ENCODE measurements at places on chromosomes 7 and 10. TPM values are rescaled to one million over a fixed set of nuclear protein-coding genes. Genes with fewer than 3 reads are reported as not detected.

GRCh38 chr10:84497978-84498377 lies 169.6 kb downstream of the CCSER2 start:
- no peak overlapping the region for H3K4me3 ChIP-seq
- DNase-seq: no peak
- no peaks in the 10 kb centered on the region for H3K27me3 ChIP-seq
- H3K4me1 ChIP-seq: peaks cover 34% of the 10 kb centered on the region
- H3K36me3 ChIP-seq: peaks cover 2% of the 10 kb centered on the region
- no peak overlapping the region for H3K27ac ChIP-seq

The XRCC2 gene
- 0.95 TPM for total RNA-seq

DNA sequence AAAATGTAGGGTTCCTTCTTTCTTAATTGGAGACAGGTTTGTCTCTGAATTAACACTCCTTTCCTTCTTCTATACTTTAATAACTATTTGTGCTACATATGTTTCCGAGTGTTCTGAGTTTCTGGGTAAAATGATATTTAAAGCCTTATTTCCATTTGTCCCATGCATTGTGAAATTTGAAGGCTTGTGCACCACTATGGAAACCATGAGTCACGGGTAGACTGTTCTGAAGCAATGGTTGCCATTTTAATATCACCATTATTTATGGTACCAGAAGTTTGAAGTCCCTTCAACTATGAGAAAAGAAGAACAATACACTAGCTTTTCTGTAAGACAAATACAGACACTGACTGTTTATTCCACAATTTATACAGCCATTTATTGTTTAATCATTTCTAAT lies 44.7 kb upstream of the ZEB1 start:
- H3K27me3 ChIP-seq: no peaks in the 10 kb centered on the region
- H3K36me3 ChIP-seq: peaks cover 2% of the 10 kb centered on the region
- H3K4me3 ChIP-seq: no peak overlapping the region
- DNase-seq: no peak

- DNase-seq: no peak
- no peaks in the 10 kb centered on the region for H3K4me1 ChIP-seq
- no peak overlapping the region for H3K27ac ChIP-seq
- H3K27me3 ChIP-seq: no peaks in the 10 kb centered on the region
- H3K4me3 ChIP-seq: no peak overlapping the region
- H3K36me3 ChIP-seq: no peaks in the 10 kb centered on the region
These were observed 11.5 kb upstream of the SH2D4B start for GRCh38 chr10:80526218-80526617.

The RPEL1 gene
- total RNA-seq: not detected

DNA sequence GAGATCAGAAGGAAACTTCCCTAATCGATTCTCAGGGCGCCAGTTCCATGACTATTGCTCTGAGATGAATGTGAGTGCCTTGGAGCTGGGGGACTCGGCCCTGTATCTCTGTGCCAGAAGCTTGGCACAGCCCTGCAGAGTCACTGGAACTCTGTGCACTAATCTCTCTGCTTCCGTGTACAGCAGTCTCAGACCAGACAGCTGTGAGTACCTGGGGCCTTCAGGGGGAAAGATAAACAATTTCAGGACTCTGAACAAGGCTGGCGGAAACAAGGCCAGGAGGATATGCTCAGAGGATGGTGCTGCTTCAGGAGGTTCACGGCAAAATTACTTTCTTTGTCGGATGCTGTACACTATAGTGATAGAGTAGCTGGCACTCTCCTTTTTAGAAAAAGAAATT lies 131.7 kb upstream of the PRSS58 start:
- no peak overlapping the region for H3K4me3 ChIP-seq
- H3K27me3 ChIP-seq: peaks cover 7% of the 10 kb centered on the region
- no peak overlapping the region for H3K27ac ChIP-seq
- H3K36me3 ChIP-seq: no peaks in the 10 kb centered on the region
- no peak for DNase-seq

- no peak overlapping the region for H3K4me3 ChIP-seq
- no peak overlapping the region for H3K27ac ChIP-seq
- peaks cover 23% of the 10 kb centered on the region for H3K27me3 ChIP-seq
- DNase-seq: no peak
- no peaks in the 10 kb centered on the region for H3K36me3 ChIP-seq
These were observed 14.5 kb downstream of the PRKCQ start for GRCh38 chr10:6565588-6565987.

- H3K36me3 ChIP-seq: no peaks in the 10 kb centered on the region
- DNase-seq: no peak
- no peak overlapping the region for H3K4me3 ChIP-seq
- peaks cover 7% of the 10 kb centered on the region for H3K4me1 ChIP-seq
These were observed 77.5 kb upstream of the EEPD1 start for GRCh38 chr7:36075561-36075960.

The CLDN12 gene
- 27.6 TPM for total RNA-seq

DNA sequence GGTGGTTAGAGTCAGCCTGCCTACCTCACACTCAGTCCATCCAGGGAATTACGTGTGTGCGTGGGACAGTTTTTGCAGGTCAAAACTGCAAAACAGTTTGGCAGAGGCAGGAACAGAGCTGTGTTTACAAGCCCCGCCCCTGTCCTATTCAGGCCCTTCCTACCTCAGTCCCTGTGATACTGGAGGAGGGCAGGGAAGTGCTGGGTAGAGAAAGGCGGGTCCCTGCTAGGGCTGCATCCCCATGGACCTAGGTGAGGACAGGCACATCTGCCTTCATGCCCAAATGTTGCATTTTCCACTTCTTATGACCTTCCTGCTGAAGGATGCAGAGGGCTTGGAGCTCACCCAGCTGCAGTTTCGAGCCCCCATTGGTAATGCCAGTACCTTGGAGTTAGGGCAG lies 25.1 kb downstream of the SBDS start:
- DNase-seq: no peak
- no peaks in the 10 kb centered on the region for H3K36me3 ChIP-seq
- H3K27ac ChIP-seq: no peak overlapping the region
- no peaks in the 10 kb centered on the region for H3K27me3 ChIP-seq

DNA sequence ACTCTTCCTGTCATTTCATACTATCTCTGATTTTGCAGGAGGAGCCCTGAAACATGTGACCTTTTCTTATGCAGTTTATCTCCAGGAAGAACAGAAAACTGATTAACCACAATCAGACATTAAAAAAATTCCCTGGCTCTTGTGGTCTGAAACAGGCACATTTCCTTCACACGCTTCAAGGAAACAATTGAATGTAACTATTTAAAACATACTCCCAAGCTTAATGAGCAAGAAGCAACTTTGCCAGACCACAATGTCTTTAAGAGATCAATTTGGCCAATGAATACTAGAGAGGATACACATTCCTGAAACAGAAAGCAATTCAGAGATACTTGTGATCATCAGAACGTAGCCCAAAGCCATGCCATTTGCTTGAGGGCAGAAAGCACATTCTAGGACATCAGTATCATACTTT lies 65.8 kb downstream of the PIP4K2A start:
- H3K27me3 ChIP-seq: no peaks in the 10 kb centered on the region
- no peaks in the 10 kb centered on the region for H3K36me3 ChIP-seq
- H3K27ac ChIP-seq: peak overlapping the region; percentile 13
- peaks cover 56% of the 10 kb centered on the region for H3K4me1 ChIP-seq
- no peak for DNase-seq

- H3K4me3 ChIP-seq: no peak overlapping the region
- no peaks in the 10 kb centered on the region for H3K27me3 ChIP-seq
- no peak overlapping the region for H3K27ac ChIP-seq
- no peaks in the 10 kb centered on the region for H3K36me3 ChIP-seq
These were observed 165.8 kb upstream of the PRSS1 start for GRCh38 chr7:142583446-142583845.

The SEM1 gene
- 35.9 TPM for total RNA-seq

DNA sequence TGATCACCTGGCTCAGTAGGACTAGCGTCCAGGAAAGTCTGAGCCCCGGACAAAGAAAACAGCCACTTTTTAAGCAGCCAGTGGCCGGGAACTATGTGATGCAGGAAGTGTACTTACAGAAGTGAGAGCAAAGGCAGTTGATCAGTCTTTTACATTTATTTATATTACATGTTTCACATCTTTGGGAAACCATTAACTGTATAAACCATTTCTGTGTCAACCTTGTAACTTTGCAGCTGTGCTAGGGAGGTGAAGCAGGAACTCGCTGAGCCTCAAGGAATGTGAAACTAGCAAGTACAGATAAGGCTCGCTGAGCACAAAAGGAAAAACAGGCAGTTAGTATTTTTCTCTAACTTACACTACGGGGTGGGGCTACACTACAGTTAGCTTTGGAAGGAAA lies 39.9 kb upstream of the HECW1 start:
- H3K27me3 ChIP-seq: peaks cover 9% of the 10 kb centered on the region
- no peak overlapping the region for H3K27ac ChIP-seq
- H3K4me1 ChIP-seq: peaks cover 6% of the 10 kb centered on the region
- H3K36me3 ChIP-seq: no peaks in the 10 kb centered on the region

The SHLD2 gene
- total RNA-seq: 29.2 TPM

The CTNNA3 gene
- 0.92 TPM for total RNA-seq

GRCh38 chr10:114871379-114871778 lies 49.8 kb downstream of the FHIP2A start:
- H3K36me3 ChIP-seq: peaks cover 3% of the 10 kb centered on the region
- H3K27ac ChIP-seq: no peak overlapping the region
- DNase-seq: no peak
- H3K4me1 ChIP-seq: peaks cover 62% of the 10 kb centered on the region
- H3K4me3 ChIP-seq: no peak overlapping the region
- no peaks in the 10 kb centered on the region for H3K27me3 ChIP-seq

- no peak overlapping the region for H3K4me3 ChIP-seq
- H3K36me3 ChIP-seq: peaks cover 23% of the 10 kb centered on the region
These were observed 153.9 kb downstream of the DNAJC1 start for GRCh38 chr10:21849607-21850006.

GRCh38 chr10:98569853-98570252 lies 123.1 kb upstream of the HPS1 start:
- H3K4me1 ChIP-seq: no peaks in the 10 kb centered on the region
- no peak overlapping the region for H3K27ac ChIP-seq
- no peak for DNase-seq
- H3K36me3 ChIP-seq: no peaks in the 10 kb centered on the region
- peaks cover 2% of the 10 kb centered on the region for H3K27me3 ChIP-seq

GRCh38 chr7:33423646-33424020 lies 294.3 kb downstream of the BBS9 start:
- H3K4me1 ChIP-seq: no peaks in the 10 kb centered on the region
- H3K4me3 ChIP-seq: no peak overlapping the region
- no peaks in the 10 kb centered on the region for H3K36me3 ChIP-seq

GRCh38 chr10:14554091-14554490 lies 220.6 kb downstream of the FAM107B start:
- peaks cover 21% of the 10 kb centered on the region for H3K4me1 ChIP-seq
- H3K36me3 ChIP-seq: no peaks in the 10 kb centered on the region
- DNase-seq: no peak

The PBLD gene
- 8.8 TPM for total RNA-seq

DNA sequence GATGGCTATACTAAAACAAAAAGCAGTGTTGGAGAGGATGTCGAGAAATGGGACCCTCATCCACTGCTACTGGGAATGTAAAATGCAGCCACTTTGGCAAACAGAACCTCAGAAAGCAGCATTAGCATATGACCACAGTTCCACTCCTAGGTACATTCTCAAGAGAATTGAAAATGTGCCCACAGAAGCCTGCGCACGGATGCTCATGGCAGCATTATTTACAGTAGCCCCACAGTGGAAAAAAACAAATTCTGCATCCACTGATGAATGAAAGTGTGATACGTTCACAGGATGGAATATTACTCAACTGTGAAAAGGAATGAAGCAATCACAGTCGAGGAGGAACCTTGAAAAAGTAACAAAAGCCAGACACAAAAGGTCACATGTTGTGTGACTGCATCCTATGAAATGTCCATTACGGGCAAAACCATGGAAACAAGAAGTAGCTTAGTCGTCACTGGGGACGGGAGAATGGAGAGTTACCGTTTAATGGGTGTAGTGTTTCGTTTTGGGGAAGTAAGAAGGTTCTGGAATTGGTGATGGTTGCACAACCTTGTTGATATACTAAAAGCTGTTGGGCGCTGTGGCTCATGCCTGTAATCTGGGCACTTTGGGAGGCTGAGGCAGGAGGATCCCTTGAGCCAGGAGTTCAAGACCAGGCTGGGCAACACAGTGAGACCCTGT lies 2.5 kb upstream of the UPK3B start:
- DNase-seq: no peak
- H3K27me3 ChIP-seq: no peaks in the 10 kb centered on the region
- no peak overlapping the region for H3K27ac ChIP-seq
- peaks cover 2% of the 10 kb centered on the region for H3K36me3 ChIP-seq

- H3K27ac ChIP-seq: peak overlapping the region; percentile 99
- peaks cover 42% of the 10 kb centered on the region for H3K4me1 ChIP-seq
- DNase-seq: no peak
- peaks cover 4% of the 10 kb centered on the region for H3K36me3 ChIP-seq
- H3K27me3 ChIP-seq: no peaks in the 10 kb centered on the region
These were observed 616.4 kb upstream of the GHITM start for GRCh38 chr10:83522881-83523386.

- H3K36me3 ChIP-seq: peaks cover 6% of the 10 kb centered on the region
- peaks cover 34% of the 10 kb centered on the region for H3K4me1 ChIP-seq
- no peak overlapping the region for H3K27ac ChIP-seq
- H3K27me3 ChIP-seq: no peaks in the 10 kb centered on the region
- no peak for DNase-seq
These were observed 12.4 kb downstream of the UBE2H start for GRCh38 chr7:129940329-129940728.

DNA sequence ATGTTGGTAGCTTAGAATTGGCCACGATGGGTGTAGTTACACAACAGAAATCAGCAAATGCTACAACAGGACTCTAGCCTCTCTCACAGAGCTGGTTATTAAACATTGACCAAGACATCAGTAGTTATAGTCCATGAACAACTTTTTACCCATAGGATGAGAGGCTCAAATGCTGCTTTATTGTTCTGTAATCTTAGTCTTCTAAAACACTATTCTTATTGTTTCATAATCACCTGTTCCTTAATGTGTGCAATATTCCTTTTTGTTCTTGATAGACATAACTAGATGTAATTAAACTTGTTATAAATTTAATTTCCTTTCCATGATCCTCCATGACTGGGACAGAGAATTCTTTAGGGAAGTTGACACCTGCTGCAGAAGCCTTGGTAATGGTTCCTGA lies 356.9 kb downstream of the EXOC4 start:
- DNase-seq: no peak
- H3K27ac ChIP-seq: no peak overlapping the region
- no peaks in the 10 kb centered on the region for H3K27me3 ChIP-seq

The LEP gene
- not detected for total RNA-seq

The CPEB3 gene
- 1.7 TPM for total RNA-seq

- H3K36me3 ChIP-seq: peaks cover 6% of the 10 kb centered on the region
- H3K4me3 ChIP-seq: no peak overlapping the region
- no peak for DNase-seq
- peaks cover 14% of the 10 kb centered on the region for H3K4me1 ChIP-seq
- H3K27me3 ChIP-seq: peaks cover 66% of the 10 kb centered on the region
- no peak overlapping the region for H3K27ac ChIP-seq
These were observed 2.9 kb upstream of the SPAG6 start for GRCh38 chr10:22342421-22342820.

DNA sequence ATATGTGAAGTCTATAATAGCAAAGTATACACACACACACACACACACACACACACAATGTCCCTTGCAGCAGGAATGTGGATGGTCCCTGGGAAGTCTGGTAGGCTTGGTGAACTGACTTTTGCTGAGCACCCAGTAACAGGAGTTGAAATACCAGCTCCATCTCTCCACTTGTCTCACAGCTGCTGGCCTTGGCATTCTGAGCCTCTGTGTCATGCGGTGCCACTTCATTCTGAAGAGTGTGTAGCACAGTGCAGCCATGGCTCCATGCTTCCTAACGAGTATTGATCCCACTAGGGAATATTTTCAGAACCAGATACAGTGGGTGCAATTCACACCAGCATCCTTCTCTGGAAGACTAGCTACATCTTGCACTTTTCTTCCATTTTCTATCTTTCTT lies 192.4 kb downstream of the ADARB2 start:
- H3K27me3 ChIP-seq: peaks cover 6% of the 10 kb centered on the region
- DNase-seq: no peak
- no peak overlapping the region for H3K4me3 ChIP-seq
- H3K36me3 ChIP-seq: no peaks in the 10 kb centered on the region
